ENCODE measurements at places on chromosomes 13 and 19.
A peak's percentile ranks its signal among the peaks of the same experiment; 100 is the strongest.

DNA sequence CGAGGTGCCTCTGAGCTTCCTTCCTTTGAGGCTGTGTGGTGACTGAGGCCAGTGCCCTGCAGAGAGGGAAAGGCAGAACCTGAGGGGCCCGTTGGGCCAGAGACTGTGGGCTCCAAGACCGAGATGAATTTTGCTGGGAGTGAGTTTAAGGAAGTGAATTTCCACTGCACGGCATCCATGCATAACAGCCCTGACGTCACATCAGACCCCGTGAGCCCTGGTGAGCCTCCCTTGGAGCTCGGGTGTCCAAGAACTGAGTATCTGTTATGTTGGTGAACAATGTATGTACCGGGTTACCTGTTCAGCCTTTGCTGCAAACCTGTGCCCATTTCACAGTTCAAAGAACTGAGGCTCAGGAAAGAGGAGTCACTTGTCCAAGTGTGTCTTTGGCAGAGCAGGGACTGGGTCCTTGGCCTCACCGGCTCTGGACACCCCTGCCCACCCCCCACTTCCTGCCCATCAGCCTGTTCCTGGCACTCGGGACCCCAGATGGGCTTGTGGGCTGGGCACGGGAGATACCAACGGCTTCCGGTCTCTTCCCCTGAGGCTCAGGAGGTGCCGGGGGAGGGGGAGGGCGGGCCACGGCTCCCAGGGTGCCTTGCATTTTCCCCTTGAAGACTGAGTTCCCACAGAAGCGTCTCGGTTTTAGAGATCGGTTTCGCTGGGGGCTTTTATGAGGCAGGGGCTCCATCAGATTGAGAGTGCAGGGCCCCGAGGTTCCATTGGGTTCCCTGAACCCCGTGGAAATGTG is 33.7 kb downstream of the NFILZ start:
- no peak for DNase-seq

- peak; percentile 100 for DNase-seq
These were observed at the start of gene PROSER3 for GRCh38 chr19:35757749-35758608. TSS of gene PROSER3 (plus strand) at chr19:35758176. CDS start at chr19:35758216, 40 bp downstream.

DNA sequence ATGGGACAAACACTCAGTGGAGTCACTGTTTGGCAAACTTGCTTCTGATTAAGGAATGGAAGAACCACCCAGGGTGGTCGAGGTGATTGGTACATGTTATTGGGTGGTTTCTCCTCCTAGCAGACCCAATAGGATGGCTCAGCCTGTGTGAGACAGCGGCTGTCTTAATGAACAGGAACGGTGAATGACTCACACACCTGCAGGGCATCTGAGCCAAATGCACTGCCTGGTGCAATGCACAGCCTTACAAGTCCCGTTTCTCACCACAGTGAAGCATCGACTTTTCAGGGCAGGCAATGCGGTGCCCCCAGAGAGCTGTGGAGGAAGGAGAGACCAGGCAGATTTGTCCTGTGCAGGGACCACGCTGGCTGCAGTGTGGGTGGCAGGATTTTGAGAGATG is 238.5 kb downstream of the FGF9 start:
- DNase-seq, result no peak

DNA sequence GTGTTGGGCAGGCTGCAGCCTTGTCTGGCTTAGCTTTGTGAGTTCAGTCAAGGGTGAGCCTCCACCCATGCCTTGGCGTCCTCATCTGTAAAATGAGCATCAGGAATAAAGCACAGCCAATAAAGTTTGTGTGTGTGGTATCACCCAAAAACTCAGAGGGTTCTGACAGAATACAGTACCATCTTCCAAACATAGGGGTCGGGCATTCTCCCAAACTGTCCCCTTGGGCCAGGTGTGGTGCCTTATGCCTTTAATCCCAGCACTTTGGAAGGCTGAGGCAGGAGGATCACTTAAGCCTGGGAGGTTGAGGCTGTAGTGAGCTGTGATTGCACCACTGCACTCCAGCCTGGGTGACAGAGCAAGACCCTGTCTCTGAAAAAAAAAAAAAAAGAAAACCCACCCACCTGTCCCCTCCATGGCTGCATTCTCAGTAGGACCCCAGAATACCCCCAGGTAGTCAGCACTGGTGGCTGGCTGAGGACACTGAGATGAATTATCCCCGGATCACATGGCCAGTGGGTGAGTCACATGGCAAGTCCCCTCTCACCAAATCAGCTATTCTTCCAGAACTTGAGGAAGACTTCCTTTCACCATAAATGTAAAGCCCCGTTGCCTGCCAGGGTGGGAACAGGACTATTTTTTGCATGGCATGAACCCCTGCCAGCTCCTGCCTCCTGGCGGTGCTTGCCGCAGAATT is 18.6 kb downstream of the POP4 start:
- peak; percentile 21 for DNase-seq

DNA sequence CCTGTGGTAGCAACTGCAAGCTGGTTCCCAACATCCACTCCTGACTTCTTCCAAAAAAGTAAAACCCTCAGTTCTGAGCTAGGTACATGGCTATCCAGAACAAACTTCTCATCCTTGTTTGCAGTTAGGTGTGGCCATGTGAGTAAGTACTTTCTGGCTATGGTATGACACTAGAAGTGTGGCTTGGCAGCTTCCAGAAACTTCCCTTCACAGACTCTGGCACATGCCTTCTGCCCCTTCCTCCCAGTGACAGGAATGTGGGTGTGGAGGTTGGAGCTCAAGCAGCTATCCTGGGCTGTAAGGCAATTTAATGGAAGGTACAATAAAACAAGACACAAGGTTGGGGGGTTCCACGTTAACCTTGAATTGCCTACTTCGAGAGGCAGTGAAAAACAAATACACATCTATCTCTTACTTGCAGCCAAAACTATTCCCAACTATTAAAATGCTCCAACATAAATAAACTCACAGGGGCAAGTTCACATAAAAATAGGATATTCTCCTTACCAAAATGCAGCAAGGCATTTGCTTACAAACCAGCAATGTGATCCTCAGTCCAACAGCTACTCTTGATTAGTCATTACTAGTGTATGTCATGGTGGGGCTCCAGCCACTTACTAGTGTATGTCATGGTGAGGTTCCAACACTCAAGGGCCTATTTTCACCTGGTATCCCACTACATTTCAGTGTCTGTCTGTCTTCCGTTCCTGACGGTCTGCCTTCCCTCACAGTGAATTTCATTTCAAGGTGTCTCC is 3.1 kb downstream of the SMG9 start:
- no peak for DNase-seq

GRCh38 chr13:76019421-76020044 is 383.4 kb downstream of the LMO7 start:
- DNase-seq, result peak; percentile 54

- no peak for DNase-seq
These were observed 378.9 kb downstream of the SLITRK1 start for GRCh38 chr13:83503424-83503823.

DNA sequence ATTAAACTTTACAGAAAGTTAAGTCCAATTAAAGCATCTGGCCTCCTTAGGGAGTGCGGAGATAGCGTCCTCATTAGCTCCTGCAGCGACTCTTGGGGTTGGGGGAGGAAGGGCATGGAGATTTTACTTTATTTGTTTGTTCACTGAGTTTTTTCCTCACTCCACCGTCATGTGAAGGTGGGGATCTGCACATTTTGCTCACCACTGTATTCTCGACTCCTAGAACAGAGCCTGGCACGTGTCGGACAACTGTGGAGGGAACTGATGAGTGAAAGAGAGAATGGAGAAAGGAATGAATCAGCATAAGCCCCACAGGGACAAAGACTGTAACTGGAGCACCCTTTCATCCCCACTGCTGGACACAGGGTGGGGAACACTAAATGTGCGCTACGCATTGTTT is 205.1 kb upstream of the TSHZ3 start:
- no peak for DNase-seq

GRCh38 chr13:97298816-97299215 is 76.7 kb downstream of the MBNL2 start:
- DNase-seq, result no peak

- DNase-seq, result no peak
These were observed 11.9 kb downstream of the GRAMD1A start for GRCh38 chr19:35011737-35012682.

DNA sequence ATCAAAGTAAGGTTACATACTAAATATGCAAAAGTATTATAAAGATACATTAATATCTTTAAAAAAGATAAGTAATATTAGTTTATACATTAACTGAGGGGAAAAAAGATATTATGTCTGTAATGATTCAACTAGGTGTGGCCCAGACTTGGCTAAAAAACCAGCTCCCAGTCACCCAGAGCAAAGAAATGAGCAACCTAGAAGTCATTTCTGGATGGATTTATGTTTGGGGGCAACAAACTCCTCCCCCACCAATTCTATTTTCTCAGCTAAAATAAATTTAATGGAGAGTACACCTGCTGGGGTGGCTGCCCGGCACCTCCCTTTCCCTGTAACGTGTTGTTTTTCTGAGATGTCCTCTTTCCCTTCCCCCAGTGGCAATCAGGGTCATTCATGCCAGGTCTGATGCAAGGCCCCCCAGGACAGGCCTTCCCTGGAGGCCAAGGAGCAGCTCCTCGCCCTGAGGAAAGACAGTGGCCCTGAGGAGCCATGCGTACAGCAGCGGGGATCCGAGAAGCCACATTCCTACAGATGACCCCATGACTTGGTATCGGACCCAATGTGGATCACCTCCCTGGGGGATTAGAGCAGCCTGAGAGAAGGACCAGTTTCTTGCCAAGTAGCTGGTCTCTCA is 78.6 kb upstream of the DOCK9 start:
- no peak for DNase-seq

- DNase-seq, result no peak
These were observed 66.5 kb upstream of the USPL1 start for GRCh38 chr13:30551189-30551588.

DNA sequence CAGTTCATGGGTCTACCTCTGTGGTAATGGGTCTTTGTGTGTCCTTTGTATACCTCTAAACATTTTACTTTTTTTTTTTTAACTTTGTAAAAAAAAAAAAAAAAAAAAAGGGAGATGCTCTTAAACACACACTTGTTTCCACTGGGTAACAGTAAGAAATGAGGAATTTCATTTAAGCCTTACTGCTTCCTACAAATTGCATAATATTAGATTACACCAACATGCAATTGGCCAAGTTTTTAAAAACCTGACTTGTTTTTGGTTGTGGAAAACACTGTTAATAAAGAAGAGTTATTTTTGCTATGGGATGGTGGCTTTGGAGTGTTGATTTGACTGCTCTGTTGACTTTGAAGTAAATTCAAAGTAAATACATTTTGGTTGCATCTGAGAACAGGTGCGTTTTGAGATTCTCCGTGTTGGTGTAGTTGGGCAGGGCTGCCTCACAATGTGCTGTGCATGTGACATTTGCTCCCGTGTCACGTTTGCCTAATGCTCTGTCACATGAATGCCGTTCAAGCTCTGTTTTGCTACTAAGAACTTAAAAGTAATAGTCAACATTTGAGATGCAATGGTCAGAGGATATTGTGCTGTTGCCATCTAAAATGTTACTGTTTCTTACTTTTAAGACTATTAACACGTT is 202.4 kb downstream of the LMO7 start:
- no peak for DNase-seq

GRCh38 chr19:6481541-6482342 is at the start of gene DENND1C:
TSS of gene DENND1C (minus strand) at chr19:6481787. CDS start at chr19:6481695, 92 bp downstream.
- peak; percentile 2 for DNase-seq

DNA sequence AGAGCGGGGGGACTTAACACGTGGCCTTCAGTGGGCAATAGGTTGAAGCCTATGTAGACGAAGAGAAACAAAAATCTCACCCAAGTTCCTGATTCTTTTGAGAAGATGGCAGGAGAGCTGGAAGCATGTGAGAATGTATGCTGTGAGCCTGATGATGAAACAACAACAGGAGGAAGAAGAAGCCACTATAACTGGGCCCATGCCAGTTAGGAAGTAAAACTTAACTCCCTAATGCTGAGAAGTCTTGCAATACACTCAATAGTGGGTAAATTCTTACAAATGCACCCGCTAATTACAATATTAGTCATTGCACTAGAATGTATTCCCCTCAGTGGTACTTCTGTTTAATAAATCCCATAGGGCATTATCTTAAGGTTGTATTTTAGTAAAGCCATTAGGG is 9.1 kb downstream of the PCDH17 start:
- no peak for DNase-seq

DNA sequence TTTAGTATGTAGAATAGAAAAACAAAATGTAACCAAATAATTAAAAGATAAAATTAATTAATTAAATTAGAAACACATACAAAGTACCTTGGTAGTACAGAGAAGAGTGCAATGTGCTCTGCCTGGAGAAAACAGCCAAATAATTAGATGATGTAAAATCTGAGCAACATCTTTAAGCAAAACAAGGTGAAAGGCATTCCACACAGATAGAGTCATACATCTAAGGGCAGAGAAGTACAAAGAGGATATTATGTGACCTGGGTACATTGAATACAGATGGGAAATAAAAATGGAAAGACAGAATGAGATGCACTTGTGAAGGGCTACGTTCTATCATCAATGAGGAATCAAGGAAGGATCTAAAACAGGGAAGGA is 25.2 kb upstream of the FNDC3A start:
- no peak for DNase-seq

DNA sequence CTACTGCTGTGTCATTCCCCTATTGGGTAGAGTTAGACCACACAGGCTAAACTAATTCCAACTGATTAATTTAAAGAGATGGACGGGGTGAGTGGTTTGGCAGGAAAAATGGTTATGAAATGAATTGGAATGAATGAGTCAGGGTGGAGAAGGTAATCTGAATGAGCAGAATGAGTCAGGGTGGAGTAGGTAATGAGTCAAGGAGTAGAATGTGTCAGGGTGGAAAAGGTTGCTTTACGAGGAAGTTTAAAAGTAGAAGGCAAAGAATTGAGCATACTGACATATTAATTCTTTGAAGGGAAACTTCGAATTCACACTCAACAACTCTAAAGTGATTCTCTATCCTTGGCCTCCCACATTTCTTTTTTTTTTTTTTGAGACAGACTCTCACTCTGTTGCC is 12.7 kb upstream of the ZNF121 start:
- no peak for DNase-seq

- DNase-seq, result no peak
These were observed 153.0 kb upstream of the UQCRFS1 start for GRCh38 chr19:29365836-29366417.

GRCh38 chr13:70817576-70817975 is 709.3 kb upstream of the KLHL1 start:
- no peak for DNase-seq

- peak; percentile 41 for DNase-seq
These were observed 105.3 kb upstream of the CACNA1A start for GRCh38 chr19:13611596-13611995.

- DNase-seq, result no peak
These were observed 1.4 kb downstream of the DYRK1B start for GRCh38 chr19:39832341-39833083.

DNA sequence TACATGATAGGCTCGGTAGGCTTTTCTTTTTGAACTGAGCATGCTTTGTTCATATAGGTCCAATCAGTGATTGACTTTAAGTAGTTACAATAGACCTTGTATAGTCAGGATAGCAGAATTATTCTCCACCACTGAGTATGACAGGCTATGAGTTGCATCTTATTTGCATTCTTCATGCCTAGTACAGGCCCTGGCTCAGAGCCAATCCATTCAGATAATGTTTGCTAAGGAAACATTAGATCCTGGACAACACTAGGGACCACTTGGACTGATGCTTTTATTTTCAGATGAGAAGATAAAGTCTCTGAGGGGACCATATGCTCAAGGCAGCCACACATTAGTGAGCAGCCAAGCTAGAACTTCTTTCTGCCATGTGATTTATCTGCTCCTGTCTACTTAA is 133.9 kb downstream of the KL start:
- DNase-seq, result peak; percentile 60

GRCh38 chr13:98916403-98916802 is 61.5 kb downstream of the DOCK9 start:
- DNase-seq, result no peak

GRCh38 chr13:44930963-44931623 is 58.2 kb downstream of the NUFIP1 start:
- peak; percentile 76 for DNase-seq

Measured in NCI-H146 (cell line).